ENCODE measurements at places on chromosomes 7 and 10.

GRCh38 chr10:127600479-127600878, 51.4 kb downstream of the NPS start:
- DNase-seq = no peak

DNA sequence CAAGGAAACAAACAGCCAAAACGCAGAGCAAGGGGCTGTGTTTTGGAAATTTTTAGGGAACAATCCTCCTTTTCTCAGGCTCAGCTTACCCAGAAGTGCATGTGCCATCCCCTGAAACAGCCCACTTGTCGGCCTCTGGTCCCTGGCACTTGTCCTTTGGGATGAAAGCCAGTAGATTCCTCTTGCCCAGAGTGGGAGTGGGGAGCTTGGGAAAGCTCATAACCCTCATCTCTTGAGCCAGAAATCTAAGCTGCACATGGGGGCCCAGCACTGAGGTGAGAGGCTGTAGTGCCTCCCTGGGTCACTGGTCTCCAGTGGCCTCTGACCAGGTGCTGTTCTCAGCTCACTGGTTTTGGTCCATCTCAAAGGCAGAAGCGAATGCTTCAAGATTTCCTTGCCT, 150.3 kb downstream of the RNF216 start:
- DNase-seq = no peak

DNA sequence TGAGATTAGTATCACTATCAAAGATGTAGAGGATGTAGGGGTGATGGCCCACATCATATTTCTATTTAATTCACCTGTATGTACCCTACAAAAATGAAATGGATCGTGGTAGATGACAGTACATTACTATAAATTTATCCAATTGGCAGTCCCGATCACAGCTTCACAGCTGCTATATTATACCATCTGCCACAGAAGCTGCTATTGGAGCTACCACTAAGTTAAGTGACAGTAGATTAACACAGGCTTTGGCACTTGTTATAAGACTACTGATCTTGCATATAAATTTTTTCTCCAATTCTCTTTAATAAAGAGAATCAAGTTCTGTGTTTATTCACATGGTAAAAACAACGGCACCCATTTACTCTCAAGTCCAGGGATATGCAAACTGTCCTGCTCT, 24.9 kb upstream of the MAGI2 start:
- no peak for DNase-seq

DNA sequence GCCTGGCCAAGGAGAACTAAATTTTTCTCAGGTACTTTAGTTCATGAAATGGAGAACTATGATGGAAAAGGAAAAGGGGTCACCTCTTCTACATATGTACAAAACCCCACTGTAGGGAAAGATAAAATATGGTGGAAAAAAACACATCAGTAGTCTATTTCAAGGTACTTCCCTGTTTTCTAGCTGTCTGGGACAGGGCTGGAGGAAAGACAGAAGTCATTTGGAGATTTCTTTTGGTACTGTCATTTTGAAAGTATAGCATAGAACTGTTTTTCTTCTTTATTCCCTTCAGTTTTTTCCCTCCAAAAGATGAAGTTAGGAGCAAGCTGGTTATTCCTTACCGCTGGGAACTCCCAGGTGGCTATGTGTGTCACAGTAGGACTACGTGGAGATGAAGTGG, 196.1 kb downstream of the DOCK4 start:
- DNase-seq = no peak

- DNase-seq = no peak
Measured at GRCh38 chr10:92997620-92998019, 63.0 kb upstream of the CYP26C1 start.

GRCh38 chr7:110854166-110854565, 236.8 kb upstream of the LRRN3 start:
- DNase-seq = no peak

- DNase-seq = no peak
Measured at GRCh38 chr10:44961931-44962750, 2.5 kb downstream of the RASSF4 start.

- DNase-seq = no peak
Measured at GRCh38 chr10:125444790-125445189, 238.2 kb downstream of the TEX36 start.

GRCh38 chr10:94083662-94084265, 90.0 kb downstream of the PLCE1 start:
- no peak for DNase-seq

DNA sequence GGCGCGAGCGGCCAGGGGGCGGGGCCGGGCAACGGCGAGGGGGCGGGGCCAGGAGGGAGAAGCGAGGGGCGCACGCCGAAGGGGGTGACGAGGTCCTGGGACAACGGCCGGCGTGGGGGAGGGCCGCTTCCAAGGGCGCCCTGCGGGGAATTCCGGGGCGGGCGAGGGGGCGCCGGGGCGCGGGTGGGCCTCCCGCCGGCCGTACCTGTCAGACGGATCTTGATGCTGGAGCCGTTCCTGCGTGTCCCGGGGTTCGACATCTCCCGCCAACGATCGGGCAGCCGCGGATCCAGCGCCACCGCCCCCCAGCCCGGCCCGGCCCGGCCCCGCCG, 421 bp downstream of the SMURF1 start:
- no peak for DNase-seq

GRCh38 chr7:20107582-20107981, 109.6 kb downstream of the MACC1 start:
- no peak for DNase-seq

- DNase-seq = no peak
Measured at GRCh38 chr7:148204639-148205304, 385.8 kb upstream of the C7orf33 start.

GRCh38 chr7:53318566-53318965, 283.1 kb downstream of the POM121L12 start:
- DNase-seq = no peak

Data from fibroblast of the conjunctiva (primary cell).